Fibroblast of villous mesenchyme (primary cell): ENCODE measurements at places on chromosomes 2 and 18.

DNA sequence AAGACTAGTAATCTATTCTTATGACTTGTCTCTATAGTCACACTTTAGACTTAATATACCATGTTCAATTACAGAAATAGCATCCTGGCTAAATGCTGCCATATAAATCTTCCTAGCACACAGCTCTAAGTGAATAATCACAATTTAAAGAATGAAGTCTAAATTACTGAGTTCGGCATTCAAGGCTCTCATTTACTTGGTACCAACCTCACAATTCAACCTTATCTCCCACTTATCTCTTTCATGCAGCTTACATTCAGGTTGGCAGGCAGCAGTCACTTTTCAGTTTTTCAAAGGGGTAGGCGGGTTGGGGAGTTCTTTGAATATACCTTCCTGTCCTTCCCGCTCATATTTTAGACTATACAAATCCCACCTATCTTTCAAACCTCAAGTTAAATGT, 1.5 kb downstream of the MMADHC start:
- no peak for DNase-seq

GRCh38 chr2:22626621-22627020, 758.4 kb upstream of the KLHL29 start:
- no peak for DNase-seq

- DNase-seq = no peak
Measured at GRCh38 chr2:40224318-40224717, 227.6 kb downstream of the SLC8A1 start.

GRCh38 chr2:59858540-59858939, 694.9 kb downstream of the BCL11A start:
- no peak for DNase-seq

- peak; percentile 41 for DNase-seq
Measured at GRCh38 chr18:72544092-72544886, at the start of gene CBLN2. Gene CBLN2, minus strand, starts transcription at chr18:72544342. Its CDS starts 2,182 bp downstream, at chr18:72542160.

GRCh38 chr2:237315170-237315828, 98.7 kb downstream of the COL6A3 start:
- DNase-seq = peak; percentile 97

- DNase-seq = no peak
Measured at GRCh38 chr18:9392726-9393125, 58.2 kb downstream of the TWSG1 start.
